ENCODE measurements at places on chromosomes 4 and X.

DNA sequence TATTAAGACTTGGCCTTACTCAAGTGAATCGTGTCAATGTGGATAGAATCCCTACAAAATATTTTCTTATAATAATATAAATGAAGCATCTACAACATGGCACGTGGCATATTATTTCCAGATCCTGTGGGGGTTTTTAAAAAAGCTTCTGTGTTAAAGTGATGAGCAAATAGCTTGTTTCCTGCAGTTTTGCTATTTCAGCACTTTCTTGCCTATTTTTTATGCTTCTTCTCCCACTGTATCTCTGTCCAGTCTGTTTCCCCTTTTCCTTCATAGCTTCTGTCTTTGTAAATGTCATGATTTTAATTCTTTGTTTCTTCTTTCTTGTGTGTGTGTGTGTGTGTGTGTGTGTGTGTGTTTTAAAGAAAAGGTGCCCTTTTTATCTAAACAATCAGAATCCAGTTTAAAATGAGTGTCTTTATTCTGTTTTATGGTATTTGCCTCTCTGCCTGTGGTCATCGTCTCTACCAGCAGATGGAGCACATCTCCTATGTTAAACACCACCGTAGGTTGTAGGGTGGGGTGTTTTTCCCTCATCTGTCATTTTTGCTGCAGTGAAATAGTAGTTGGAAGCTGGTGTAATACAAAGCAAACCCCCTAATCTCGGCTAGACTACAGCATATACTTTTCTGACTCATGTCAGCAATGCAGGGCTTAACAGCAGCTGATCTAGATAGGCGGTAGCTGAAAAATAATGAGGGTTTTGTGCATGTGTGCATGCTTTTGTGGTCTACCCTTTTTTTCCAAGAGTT lies 33.1 kb downstream of the FTHL17 start:
- DNase-seq, result peak; percentile 35

DNA sequence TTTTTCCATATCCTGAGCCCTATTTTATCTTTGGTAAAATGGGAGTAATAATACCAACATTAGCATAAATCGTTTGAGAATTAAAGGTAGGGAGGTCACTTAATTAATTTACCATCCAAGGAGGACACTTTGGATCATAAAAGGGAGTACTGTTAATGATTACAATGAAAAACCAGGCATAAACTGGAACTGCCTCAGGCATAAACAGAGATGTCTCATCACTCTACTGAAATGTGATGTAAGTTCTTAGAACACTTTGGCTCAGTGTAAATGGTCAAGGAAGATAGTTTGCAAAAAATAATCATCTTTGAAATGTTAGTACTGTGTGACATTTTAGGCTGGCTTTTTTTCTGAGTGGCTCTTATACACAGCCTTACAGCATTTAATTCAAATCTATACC lies 268.7 kb downstream of the SLC39A8 start:
- DNase-seq, result no peak

- peak; percentile 14 for DNase-seq
Observed at GRCh38 chr4:95362906-95363558, 185.7 kb downstream of the UNC5C start.

DNA sequence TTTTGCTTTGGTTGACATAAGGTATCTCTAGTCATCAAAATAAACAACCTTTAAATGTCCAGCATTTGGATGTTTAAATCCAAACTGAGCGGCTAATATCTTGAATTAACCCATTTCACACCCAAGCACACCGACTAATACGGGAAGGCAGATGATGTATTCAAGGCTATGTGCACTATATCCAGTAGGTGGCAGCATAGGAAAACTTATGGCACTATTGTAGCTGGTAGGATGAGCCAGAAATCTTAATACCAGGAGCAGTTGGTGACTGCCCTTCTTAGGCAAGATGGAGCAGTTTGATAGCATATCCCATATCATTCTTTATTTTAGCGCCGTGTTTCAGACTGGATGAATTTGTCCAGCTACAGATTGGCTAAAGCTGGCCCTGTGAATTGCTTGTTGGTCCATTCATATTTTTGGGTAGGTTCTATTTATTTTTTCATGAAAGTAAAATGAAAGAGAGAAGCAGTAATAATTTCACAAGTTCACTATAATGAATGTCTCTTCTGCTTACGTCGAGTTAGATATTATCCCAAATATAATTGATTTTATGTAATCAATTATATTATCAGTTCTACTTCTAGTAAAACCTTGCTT lies 24.4 kb downstream of the UCHL1 start:
- peak; percentile 79 for DNase-seq

- DNase-seq, result peak; percentile 18
Observed at GRCh38 chrX:101764538-101764937, 104.9 kb upstream of the ARMCX2 start.
